NT2/D1 (cell line): ENCODE measurements at places on chromosomes 6 and 20.

DNA sequence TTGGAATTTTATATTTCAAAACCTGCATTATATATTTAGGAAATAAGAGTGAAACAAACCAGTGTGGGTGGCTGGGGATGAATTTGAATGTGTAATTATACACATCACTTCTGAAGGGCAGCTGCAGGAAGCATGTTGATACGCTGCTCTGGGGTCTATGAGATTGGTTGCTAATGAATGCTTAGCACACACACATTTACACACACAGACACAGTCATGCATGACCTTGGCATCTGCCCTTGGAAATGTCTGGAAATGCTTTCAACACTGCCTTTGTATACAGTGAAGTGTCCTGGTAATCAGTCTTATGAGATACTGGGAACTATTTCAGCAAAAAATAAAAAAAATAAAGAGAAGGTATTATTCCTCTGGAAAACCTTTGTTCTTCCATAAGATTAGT is 83.4 kb downstream of the ELOVL4 start:
- DNase-seq: no peak

- no peak for DNase-seq
These were observed 93.5 kb downstream of the TMEM170B start for GRCh38 chr6:11631008-11631407.

DNA sequence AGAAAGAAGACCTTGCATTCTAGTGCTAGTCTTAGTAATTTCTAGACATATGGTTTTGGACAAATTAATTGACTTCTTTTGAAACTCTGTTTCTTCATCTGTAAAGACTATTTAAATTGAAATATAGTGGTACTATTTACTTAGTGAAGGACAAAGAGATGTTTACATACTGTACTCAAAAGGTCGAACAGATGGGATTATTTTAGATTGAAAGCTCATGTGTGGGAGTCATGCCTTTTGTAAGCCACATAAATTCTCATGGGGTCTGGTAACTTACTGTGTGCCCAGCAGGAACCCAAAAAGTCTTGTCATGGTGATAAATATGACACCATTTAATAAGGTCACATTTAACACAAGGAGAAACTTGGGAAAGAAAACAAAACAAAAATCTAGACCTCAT is 368.2 kb upstream of the CITED2 start:
- DNase-seq: no peak

GRCh38 chr6:75350808-75351207 is 66.2 kb upstream of the TMEM30A start:
- no peak for DNase-seq

- no peak for DNase-seq
These were observed 31.5 kb downstream of the NINL start for GRCh38 chr20:25553819-25554296.

GRCh38 chr20:31720486-31721407 is 1.9 kb downstream of the BCL2L1 start:
- no peak for DNase-seq

- DNase-seq: no peak
These were observed 64.9 kb upstream of the HMGCLL1 start for GRCh38 chr6:55643861-55644260.

- no peak for DNase-seq
These were observed 18.6 kb downstream of the MTG2 start for GRCh38 chr20:62201173-62202082.

GRCh38 chr20:1804554-1804956 is 90.7 kb upstream of the SIRPA start:
- DNase-seq: no peak

- DNase-seq: no peak
These were observed 171.1 kb downstream of the WDR27 start for GRCh38 chr6:169530752-169531123.

GRCh38 chr6:31669676-31670075 is at the start of gene LY6G5B:
TSS of gene LY6G5B (plus strand) at chr6:31669976. CDS start at chr6:31670951, 975 bp downstream.
- DNase-seq: no peak

- no peak for DNase-seq
These were observed 194.3 kb upstream of the MARCKS start for GRCh38 chr6:113662688-113663333.

- no peak for DNase-seq
These were observed 48.9 kb downstream of the EBF4 start for GRCh38 chr20:2741463-2741862.

GRCh38 chr6:44202332-44202971 is 14.3 kb upstream of the MYMX start:
- DNase-seq: peak; percentile 70

- no peak for DNase-seq
These were observed 48.2 kb downstream of the JAG1 start for GRCh38 chr20:10625641-10626040.

GRCh38 chr6:146709036-146709622 is 110.4 kb downstream of the ADGB start:
- no peak for DNase-seq

DNA sequence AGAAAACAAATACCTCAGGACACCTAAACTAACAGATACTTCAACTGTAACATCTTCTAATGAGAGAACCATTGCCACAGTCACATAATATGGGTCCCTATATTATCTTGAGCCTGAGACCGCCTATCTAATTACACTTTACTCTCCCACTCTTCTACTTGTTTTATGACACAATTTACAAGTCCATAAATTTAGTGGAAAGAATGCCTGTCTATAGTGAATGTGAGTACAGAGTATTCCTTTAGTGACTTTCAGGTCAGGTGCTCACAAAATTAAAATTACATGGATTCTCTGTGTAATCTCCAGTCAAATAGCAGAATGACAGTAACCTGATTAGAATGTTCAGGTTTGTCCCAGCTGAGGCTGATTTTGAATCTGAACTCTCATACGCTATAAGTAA is 624.1 kb downstream of the PKHD1 start:
- DNase-seq: no peak

- no peak for DNase-seq
These were observed 3.3 kb downstream of the MAPRE1 start for GRCh38 chr20:32823078-32823477.

GRCh38 chr20:39103732-39104131 is 141.6 kb downstream of the DHX35 start:
- no peak for DNase-seq

- no peak for DNase-seq
These were observed 709.6 kb upstream of the MARCKS start for GRCh38 chr6:113147544-113147943.

DNA sequence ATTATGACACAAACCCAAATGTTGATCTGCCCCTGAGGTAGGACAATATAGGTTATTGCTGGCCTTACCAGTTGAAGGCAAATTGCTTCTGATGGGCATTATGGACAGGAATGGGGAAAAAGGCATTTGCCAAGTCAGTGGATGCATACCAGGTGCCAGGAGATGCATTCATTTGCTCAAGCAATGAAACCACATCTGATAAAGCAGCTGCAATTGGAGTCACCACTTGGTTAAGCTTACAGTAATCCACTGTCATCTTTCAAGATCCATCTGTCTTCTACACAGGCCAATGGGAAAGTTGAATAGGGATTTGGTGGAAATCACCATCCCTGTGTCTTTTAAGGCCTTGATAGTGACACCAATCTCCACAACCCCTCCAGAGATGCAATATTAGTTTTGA is 648.6 kb downstream of the COL12A1 start:
- no peak for DNase-seq

DNA sequence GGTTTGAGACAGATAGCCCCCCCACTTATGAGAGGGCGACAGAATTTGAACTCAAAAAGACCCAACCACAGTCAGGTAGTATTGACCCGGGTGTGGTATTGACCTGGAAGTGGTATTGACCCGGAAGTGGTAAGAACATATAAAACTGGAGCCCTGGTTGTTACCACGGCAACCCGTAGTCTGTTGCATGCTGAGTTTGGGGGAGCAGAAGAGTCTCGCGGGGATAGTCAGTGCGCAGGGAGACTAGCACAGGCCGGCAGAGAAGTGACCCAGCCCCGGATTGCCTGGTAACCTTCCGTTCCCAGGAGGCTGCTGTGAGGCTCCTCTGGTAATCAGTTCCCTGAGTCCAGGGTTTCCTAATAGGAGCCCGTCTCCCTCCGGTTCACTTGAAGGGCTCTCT is 96.2 kb downstream of the SNX5 start:
- DNase-seq: no peak

- no peak for DNase-seq
These were observed 213.3 kb upstream of the SSTR4 start for GRCh38 chr20:22821796-22822195.

- DNase-seq: no peak
These were observed 16.7 kb downstream of the HMGN4 start for GRCh38 chr6:26554697-26555504.

- no peak for DNase-seq
These were observed 1.4 kb downstream of the SMAP1 start for GRCh38 chr6:70669133-70669532.

- peak; percentile 61 for DNase-seq
These were observed 631.4 kb downstream of the CDH26 start for GRCh38 chr20:60589623-60590022.

DNA sequence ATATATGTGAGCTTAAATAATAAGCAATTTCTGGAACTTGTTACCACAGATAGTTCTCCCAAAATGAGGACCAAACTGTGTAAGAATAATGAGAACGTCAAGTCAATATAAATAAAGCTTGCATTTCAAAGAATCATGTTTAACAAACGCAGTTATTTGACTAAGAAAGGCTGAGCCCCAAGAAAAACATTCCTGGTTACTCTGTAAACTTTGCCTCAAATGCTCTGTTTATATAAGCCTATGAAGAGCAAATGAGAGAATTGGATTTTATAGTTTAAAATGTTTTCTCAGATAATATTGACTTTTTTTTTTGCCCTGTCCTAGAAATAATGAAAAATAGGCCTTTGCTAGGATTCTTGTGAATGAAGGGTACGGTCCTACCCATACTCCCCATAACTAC is 81.3 kb downstream of the C6orf52 start:
- no peak for DNase-seq

DNA sequence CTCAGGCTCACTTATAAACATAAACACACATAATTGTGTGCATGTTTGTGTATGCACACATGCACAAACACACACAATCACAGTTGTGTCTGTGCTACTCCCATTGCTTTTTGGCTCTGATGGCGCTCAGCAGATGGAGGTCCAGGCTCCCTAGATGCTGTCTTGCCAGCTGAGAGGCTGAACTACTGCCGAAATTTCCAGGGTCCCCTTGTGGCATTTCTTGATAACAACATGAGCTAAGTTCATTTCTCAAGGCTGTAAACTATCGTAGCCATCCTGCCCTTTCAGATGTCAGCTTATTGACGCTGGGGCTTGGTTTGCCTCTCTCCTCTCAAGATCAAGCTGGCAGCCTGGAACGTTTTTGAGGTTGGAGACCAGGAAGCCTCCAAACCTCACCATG is 313.9 kb upstream of the RNF24 start:
- DNase-seq: no peak
